Activated CD8-positive, alpha-beta memory T cell treated with anti-CD3 and anti-CD28 coated beads for 1 hour (primary cell): ENCODE measurements at places on chromosomes 11 and 22.

DNA sequence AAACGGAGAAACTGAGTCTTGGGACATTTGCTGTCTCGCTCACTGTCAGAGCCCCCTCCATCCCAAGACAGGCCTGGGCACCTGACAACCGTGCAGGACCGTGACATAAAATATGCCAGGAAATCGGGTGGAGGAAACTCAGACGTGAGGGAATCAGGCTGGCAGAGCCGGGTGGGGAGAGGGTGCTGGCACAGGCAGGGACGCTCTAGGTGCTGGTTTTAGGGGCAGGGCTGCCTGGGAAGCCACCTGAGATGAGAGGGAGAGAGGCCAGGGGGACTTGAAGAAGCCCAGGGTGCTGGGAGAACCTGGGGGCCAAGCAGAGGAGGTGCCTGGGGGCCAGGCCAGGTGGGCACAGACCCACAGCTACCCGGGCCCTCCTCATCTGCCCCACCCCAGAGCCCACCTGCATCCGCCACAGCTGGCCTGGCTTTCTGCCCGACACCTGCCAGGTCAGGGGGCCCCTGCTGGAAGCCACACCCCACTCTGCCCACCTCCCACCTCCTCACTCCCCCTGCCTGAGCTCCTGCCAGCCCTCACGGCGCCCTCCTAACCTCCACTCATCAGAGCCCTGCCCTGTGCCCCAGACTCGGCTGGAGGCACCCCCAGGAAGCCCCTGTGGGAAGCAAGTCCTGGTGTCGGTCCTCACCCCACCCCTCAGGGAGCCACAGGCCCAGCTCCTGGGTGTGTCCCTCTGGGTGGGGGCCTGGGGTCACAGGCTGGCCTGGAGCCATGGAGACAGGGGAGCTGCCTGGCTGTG lies 27.3 kb upstream of the MUC5AC start:
- no peak for DNase-seq

DNA sequence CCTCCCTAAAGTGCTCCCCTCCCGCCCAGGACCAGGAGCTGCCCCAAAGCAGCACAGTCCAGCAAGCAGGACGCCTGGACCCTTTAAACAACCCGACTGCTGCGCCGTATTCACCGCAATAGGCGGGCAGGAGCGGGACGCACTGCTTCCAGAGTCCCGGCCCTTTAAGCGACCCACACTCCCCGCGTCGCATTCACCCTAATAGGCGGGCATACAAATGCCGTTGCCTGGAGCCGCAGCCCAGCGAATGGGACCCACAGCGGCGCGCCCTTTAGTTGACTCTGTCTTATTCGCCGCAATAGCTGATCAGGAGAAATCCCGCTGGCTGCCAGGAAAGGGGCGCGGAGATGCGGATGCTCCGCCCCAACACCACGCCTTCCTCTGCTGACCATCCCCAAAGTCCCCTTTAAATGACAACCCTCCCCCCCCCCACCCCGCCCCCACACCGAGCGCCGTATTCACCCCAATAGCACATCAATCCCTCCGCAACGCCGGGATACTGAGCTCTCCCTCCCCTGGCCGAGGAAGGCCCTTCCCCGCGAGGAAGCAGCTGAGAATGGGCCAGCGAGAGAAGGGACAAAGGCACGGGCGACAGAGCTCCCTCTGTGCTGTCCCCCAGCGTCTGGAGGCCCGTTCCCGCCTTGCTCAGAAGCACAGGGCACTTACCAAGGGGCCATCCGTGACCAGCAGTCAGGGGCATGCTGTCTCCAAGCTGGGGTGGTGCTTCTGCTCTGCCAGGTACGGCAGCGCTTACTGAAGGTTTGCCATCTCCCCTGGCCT lies 4.7 kb downstream of the OSBPL5 start:
- no peak for DNase-seq

- DNase-seq = no peak
Observed at GRCh38 chr11:78166855-78167469, 21.5 kb downstream of the KCTD21 start.

GRCh38 chr11:66609721-66610617 lies 6.5 kb upstream of the RBM14 start:
- no peak for DNase-seq

GRCh38 chr11:4881860-4882500 lies at the start of gene OR51T1:
OR51T1 (plus strand) TSS chr11:4881900; CDS start chr11:4881900, 0 bp downstream.
- no peak for DNase-seq

DNA sequence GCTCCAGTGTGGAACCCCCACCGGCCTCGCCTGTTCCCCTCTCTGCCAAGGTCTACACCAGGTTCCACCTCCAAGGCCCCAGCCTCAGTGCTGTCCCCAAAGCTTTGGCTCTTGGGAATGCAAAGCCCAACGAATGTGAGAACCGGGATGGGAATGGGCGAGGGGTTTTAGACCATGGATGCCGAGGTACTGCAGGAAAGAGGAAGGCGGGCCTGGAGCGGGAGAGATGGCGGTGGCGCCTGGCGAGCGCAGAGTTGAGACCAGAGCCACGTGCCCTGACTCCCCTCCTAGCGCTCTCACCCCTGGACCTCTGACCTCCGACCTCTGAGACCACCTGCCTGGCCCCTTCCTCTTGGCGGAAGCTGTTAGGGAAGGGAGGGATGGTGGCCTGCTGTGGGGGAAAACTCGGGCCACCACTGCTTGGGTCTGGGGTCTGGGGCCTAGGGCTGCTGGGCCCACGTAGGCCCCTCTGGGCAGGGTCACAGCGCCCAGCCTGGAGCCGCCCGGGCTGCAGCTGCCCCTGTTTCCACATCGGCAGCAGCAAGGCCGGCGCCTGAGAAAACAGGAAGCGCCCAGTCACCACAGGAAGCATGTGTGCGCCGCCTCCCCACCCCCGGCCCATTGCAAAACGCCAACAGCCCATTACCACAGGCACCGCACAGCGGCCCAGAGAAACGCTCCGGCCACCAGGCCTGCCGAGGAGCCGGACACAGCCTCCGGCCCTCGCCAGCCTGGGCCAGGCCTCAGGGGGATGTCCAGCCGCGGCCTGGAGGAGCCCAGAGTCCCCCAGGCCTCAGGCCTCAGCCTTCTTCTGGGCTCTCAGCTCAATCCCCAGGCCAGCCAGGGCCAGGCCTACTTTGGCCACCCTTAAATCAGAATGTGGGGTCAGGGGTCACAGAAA lies 13.8 kb upstream of the SLC39A13 start:
- DNase-seq = no peak

DNA sequence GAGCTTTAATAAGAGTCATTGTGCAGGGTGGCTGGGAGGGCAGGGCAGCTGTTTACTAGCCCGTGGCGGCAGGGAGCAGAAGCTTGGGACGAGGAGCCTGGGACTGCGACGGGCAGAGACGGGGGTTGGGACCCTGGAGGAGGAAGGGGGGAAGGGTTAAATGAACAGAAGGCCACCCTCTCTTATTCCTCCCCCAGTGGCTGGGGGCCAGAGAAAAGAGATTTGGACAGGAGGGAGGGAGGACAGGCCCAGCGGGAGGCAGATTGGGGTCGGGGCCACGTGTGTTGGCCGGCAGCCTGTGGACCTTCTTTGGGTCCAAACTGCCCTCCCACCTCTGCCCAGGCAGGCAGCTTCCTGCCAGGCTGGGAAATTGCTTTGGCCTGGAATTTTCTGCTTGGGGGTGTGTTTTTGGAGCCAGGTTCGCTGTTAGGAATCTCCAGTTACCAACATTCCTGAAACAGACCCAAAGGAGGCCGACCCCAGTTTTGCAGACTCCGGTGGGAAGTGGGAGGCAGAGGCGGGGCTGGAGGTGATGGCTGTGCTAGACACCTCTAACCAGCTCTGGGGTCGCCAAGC lies 50.2 kb downstream of the APOL3 start:
- no peak for DNase-seq

GRCh38 chr22:45291061-45291930 lies 6.5 kb downstream of the UPK3A start:
- no peak for DNase-seq

- no peak for DNase-seq
Observed at GRCh38 chr22:27533105-27533745, 268.3 kb downstream of the MN1 start.

- no peak for DNase-seq
Observed at GRCh38 chr11:104572279-104572678, 326.0 kb downstream of the CASP12 start.

DNA sequence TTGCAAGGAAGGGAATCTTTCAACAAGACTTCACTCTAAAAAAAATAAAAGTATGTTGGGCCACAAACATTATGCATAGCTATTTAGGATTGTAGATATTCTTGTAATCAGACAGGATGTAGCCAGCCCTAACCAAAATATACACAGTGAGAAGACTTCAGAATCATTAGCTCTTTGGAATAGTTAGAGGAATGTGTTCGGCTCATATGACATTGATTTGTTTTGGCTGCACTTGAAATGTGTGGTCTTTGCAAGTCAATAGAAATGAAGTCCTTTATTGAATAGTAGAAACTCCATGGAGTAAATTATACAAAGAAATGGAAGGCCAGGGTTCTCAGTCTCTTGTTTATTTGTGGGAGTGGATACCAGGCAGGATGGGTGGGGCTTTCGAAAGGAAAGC lies 692.1 kb downstream of the NTM start:
- DNase-seq = no peak

DNA sequence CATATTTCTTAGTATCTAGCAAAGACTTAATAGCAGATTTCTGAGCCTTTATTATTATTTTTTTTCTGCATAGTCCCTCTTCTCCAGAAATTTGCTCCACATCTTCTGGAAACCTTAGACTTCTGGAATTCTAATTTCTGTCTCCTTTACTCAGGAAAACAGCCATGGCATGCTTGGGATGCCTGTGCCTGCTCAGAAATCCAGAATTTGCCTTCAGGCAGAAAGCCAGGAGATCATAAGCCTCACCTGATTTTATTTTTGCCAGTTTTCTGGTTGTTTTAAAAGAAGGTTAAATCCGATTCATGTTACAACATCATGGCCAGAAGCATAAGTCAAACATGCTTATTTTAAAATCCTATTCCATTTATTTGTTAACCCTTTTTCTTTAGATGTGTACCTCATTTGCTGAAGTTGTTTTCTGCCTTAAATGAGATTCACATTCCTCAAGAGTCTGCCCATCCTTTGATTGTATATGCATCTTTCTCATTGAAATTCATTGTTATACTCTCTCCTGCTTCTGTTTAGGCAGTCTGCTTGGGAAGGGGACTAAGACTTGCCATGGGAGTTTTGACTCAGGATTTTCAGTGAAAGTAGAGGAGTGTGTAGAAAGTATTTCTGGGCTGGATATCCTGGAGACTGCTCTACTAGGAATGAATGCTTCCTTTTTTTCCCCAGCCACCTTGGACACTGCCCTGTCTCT lies 37.1 kb downstream of the SIK2 start:
- no peak for DNase-seq

DNA sequence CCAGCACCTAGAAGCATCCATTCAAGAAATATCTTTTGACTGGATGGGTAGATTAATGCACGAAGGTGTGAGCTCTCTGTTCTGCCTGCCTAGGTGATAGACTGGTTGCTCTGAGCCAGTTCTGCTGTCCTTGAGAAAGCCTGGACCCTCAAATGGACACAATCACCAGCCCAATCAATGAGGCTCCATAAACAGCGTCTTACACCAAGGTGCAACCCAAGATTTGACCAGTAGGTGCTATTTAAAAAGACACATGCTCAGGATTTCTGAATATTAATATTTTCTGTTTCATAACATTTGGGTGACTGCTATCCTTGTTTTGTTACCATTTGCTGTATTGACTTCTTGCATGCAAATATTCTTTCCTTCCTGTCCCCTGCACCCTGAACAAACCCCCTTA lies 39.0 kb downstream of the PAMR1 start:
- DNase-seq = no peak
